HT1080 (cell line): ENCODE measurements at places on chromosomes 11 and 22. TPM values are rescaled to one million over a fixed set of nuclear protein-coding genes. Genes with fewer than 3 reads are reported as not detected.

DNA sequence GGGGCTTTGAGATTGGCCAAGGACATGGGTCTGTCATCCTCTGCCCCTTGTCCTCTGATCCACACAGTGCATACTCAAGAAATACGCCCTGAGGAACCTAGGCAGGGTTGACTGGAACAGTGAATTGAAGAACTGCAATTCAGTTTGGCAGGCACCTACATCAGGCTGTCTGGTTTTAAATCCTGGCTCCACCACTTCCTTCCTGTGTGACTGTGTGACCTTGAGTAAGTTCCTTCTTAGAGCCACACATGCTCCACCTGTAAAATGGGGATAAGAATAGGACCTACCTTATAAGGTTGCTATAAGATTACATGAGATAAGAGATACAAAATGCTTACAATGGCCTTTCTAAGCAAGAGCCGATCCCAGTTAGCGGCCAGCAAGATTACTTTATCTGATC, 15.8 kb upstream of the TCF20 start:
- DNase-seq: no peak

DNA sequence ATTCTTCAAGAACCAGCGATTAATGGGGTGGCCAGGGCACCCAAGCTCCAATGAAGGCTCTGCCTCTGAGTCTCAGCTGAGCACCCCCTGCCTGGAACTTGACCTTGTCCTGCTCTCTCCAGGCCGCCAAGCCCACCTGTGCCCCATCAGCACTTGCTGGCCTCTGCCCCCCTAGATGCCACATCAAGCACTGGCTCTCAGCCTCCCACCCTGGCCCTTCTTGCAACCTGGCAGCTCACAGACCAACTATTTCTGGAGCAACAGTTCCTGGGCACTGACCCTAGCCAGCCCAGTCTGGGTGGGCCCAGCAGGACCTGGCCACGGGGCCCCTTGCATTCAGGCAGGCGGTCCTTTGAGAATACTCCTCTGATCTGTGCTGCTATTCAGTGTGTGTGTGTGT, 98.8 kb upstream of the PITPNB start:
- no peak for DNase-seq

DNA sequence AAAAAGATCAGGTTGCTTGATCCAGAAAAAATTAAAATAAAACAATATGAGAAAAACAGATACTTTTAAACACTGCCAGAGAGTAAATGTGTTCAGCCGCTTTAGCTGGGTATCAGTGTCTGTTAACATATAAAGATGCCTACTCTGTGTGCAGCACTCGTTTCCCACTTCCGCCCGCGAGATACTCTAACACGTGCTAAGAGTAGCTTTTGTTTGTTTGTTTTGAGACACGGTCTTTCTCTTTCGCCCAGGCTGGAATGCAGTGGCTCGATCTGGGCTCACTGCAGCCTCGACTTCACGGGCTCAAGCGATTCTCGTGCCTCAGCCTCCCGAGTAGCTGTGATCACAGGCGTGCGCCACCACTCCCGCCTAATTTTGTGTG, 531 bp upstream of the MEN1 start:
- DNase-seq: no peak

GRCh38 chr22:23192133-23192532, 11.8 kb downstream of the BCR start:
- no peak for DNase-seq

GRCh38 chr11:6888830-6889229, 3.5 kb downstream of the OR2D2 start:
- no peak for DNase-seq

- DNase-seq: no peak
These were observed 16.8 kb downstream of the MUC2 start for GRCh38 chr11:1091332-1092083.

GRCh38 chr22:31262312-31263133, 29.8 kb downstream of the PIK3IP1 start:
- no peak for DNase-seq

DNA sequence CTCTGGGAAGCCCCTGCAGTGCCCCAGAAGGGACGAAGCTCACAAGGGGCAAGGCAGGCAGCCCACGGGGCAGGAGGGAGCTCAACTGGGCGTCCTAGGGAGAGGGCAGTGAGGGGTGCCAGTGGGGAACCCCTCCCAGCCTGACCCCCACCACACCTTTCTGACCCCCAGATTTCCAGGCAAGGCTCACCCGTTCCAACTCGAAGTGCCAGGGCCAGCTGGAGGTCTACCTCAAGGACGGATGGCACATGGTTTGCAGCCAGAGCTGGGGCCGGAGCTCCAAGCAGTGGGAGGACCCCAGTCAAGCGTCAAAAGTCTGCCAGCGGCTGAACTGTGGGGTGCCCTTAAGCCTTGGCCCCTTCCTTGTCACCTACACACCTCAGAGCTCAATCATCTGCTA, 15.7 kb downstream of the CD5 start:
- no peak for DNase-seq

- DNase-seq: no peak
These were observed 1.0 kb downstream of the ZBTB16 start for GRCh38 chr11:114060392-114061047.

DNA sequence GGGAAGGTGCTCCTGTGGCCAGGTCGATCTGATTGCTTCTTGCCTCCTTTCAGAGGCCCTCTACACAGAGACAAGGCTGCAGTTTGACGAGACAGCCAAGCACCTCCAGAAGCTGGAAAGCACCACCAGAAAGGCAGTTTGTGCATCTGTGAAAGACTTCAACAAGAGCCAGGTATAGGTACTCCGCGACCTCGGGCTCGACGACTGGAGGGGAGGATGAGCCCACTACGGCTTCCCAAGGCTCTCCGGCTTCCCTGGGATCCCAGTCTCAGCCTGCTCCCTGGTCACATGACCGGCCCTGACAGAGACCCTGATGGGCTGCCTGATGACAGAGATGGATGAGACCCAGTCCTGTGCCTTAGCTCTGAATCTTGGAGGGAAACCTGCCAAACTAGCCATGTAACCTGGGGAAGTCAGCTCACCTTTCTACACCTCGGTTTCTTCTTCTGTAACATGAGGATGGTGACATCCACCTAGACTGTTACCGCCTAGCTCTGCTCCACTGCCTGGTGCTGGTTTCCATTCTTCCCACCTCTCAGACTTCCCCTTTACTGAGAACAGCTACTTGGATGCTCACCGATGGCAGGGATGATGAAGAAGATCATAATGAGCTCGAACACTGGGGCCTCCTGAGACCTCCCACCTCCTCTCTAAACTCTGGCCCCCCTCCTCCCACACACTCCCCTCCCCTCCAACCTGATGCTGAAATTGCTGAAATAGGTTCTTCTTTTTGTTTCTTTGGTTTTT, 8.9 kb downstream of the RIBC2 start:
- no peak for DNase-seq

SLC22A12 gene
- not detected in 2 replicates for total RNA-seq

DDI1 gene
- not detected in 2 replicates for total RNA-seq

TIGD3 gene
- total RNA-seq: 0.40 and 0.51 TPM in 2 replicates

FAM89B gene
- 34.6 and 45.1 TPM in 2 replicates for total RNA-seq

JAM3 gene
- total RNA-seq: 41.2 and 49.5 TPM in 2 replicates
